ENCODE measurements at places on chromosomes 1 and 21.

DNA sequence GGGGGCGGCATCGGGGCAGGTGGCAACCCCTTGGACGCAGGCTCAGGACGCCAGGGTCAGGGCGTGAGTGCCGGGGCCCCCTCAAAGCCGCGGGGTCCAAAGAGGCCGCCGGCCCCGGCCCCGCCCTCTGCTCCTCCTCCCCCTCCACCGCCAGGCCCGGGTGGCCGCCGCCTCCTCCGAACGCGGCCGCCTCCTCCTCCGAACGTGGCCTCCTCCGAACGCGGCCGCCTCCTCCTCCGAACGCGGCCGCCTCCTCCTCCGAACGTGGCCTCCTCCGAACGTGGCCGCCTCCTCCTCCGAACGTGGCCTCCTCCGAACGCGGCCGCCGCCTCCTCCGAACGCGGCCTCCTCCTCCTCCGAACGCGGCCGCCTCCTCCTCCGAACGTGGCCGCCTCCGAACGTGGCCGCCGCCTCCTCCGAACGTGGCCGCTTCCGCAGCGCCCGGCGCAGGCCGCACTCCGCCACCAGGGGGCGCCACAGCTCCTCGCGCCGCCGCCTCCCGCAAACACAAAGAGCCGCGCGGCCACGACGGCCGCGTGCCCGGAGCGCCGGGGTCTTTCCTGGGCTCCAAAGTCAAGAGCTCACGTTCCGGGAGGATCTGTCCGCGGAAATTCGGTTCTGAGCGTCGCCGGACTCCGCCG, 19.3 kb upstream of the SAMD11 start:
- peak; percentile 78 for DNase-seq

DNA sequence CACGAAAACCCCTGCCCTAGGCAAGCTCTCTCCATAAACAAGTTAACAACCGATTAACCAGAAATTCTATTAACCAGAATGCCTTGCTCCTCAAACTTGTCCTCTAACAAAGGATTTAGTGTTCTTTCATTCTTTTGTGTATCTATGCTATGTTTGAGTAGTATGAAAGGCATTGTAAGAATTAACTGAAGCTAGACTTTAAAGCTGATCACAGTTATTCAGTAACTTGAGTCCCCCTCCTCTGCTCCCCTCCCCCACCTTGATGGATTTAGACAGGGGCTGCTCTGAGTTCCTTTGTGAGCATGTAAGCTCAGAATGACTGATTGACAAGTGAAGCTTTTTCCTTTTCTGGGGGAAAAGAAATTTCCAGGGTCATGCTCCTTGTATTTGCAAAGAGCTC, 257.6 kb downstream of the TTLL7 start:
- DNase-seq = no peak

GRCh38 chr1:216832192-216832591, 109.0 kb upstream of the ESRRG start:
- DNase-seq = no peak

DNA sequence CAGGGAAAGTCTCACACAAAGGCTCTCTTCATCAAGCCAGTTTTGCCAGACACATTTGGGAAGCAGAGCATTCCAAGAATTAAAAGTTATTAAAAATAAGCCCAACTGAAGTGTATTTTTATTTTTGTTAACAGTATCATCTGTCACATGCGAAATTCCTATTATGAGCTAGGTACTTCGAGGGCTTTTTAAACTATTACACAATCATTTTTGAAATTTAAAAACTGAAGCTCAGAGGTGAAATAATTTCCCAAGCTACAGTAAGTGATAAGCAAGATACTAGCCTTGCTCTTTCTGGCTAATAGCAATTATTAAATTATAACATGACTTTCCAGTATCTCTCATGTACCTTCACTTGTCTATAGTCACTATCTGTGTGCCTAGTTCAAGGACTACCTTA, 12.0 kb upstream of the NRAS start:
- DNase-seq = no peak

GRCh38 chr21:33643658-33644311, 1.5 kb downstream of the ITSN1 start:
- DNase-seq = no peak

DNA sequence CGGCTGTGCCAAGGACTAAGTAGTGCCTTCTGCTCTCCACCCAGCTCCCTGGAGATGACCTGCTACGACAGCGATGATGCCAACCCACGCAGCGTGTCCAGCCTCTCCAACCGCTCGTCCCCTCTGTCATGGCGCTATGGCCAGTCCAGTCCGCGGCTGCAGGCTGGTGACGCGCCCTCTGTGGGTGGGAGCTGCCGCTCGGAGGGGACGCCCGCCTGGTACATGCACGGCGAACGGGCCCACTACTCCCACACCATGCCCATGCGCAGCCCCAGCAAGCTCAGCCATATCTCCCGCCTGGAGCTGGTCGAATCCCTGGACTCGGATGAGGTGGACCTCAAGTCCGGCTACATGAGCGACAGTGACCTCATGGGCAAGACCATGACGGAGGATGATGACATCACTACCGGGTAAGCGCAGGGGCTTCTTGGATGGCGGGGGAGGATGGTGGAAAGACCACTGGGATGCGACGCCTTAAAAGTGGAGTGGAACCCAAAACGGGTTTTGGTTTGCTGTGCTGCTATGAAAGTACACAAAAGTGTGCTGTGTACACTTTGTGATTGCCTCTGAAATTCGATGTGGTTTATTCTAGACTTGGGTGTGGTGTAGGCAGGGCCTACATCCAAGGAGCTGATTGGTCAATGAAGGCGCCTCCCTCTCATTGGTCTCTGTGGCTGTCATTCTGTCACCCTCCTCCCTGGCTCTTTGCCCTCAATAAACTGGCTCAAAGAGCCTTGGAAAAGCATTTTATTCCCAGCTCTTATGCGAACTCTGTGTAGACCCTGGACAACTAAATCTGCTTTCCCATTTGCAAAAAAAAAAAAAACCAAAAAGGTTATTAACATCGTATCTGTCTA, 110.4 kb upstream of the IPO9 start:
- no peak for DNase-seq

DNA sequence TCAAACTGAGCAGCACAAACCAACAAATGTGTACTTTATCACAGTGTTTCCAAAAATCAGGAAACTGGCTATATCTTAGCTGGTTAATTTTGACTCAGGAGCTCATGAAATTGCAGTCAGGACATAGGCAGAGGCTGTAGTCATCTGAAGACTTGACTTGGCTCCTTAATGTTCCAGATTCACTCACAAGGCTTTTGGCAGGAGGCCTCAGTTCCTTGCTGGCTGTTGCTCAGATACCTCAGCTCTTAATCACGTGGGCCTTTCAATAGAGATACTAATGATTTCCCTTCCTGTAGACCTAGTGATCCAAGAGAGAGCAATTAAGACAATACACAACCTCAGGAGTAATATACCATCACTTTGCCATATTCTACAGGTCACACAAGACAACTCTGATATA, 537.7 kb downstream of the BRINP3 start:
- DNase-seq = no peak

GRCh38 chr1:191460234-191460633, 698.0 kb upstream of the RGS18 start:
- DNase-seq = no peak

DNA sequence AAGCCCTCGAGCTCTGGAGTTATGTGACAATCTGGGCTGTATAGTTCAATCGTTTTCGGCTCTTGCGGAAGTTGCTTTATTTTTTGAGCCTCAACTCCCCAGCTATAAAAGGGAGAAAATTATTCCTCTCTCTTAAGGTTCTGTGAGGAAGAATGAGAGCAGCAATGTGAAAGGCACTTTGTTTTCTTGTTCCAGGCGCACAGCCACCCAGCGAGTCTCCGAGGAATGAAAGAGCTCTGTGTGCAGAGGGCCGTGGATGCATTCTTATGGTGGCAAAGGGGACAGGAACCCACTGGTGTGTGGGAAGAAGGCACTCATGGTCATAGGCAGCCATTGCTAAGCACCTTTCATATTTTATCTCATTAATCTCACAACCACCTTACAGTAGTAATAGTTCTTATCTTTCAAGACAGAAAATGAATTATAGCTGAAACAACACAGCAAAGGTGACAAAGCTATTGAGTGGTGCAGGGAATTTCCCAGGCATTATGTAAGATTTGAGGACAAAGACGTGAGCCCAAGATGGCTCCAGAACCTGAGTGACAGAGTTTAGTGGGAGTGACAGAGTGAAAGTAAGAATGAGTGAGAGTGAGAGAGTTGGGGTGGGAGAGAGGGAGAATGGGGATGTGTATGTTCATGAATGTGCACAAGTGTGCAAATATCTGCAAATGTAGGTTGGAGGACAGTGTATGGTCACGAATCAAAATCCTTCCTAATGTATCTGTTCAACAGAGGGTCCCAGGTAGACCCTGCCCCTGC, 9.4 kb downstream of the CYP2J2 start:
- no peak for DNase-seq

- DNase-seq = no peak
Measured at GRCh38 chr1:25257196-25257595, 9.9 kb upstream of the RSRP1 start.

GRCh38 chr1:41913014-41913413, 5.7 kb downstream of the HIVEP3 start:
- no peak for DNase-seq

GRCh38 chr1:203188686-203189232, 2.3 kb upstream of the CHI3L1 start:
- DNase-seq = no peak

DNA sequence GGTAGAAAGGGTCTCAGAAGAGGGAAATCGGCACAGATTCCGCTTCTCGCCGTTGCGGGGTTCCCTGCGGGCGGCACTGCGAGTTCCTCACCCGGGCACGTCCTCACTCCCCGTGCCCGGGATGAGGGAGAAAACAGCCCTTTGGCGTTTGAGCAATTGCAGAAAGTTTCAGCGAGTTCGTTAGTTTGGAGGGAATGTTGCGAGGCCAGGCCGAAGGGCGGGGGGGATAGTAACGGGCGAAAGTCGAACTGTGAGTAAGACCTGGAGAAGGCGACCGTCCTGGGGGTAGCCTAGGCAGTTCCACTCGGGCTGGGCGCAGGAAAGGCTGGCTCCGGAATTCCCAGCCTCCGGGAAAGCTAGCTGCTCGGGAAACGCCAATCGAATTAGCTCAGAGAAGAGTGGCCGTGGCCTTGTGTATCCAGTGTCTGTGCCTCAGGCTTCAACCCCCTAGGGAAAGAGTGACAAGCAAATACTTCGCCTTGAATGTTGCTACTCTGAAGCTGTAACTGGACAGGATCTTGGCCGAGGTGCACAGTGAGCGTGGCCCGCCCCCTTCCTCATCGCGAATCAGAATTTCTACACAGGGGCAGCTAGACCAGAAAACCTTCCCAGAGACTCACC, 787 bp downstream of the PTGFR start:
- peak; percentile 17 for DNase-seq

GRCh38 chr21:31426235-31426797, 82.3 kb upstream of the TIAM1 start:
- DNase-seq = no peak

DNA sequence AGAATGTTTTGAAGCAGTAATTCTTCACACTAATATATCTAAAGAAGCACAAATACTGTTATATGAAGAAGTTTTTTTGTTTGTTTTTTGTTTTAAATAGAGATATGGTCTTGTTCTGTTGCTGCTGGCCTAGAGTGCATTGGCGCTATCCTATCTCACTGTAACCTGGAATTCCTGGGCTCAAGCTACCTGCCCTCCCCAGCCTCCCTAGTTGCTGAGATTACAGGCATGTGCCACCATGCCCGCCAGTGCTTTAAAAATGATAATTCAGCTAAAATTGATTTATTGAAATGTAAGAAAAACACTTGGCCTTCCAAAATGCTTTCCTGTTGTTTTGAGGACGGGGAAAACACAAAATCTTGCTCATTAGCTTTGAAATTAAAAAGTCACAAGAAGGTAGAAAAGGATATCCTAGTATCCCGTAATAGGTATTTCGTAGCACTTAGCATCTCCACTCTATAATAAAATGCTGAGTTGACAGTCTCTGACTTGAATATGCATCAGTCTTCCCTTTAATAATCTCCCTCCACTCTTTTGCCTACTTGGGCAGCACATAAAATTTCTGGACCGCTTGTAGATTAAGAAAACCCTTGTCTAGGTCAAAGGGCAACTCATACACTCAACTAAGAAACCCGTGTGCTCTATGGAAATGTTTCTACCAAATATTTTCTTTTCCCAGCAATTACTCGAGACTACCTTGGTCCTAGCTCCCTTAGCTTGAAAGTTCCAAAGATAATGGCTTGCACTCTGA, 1.3 kb downstream of the SCYL3 start:
- DNase-seq = no peak

DNA sequence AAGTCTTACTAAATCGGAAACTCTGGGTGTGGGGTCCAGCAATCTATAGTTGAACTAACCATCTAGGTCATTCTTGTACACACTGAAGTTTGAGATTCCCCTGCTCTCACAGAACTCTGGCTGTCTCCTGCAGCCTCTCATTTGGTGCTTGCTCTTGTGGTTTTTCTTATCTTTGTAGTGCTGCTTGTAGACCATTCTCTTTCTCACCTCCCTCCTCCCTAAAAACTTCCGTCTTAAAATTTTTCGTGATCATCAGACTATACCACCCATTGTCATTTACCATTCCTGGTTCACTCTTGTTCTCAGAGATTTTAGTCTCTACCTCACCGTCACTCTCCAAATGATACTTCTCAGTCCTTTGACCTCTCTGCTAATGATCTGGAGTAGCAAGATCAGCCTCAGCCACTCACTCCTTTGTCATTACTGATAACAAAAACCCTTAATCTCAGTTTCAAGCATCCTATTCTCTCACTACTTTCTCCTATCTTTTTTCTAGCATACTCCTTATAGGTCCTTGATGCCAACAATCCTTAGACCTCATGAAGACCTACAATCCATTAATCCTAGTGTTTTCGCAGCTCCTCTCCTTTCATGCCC, 13.0 kb upstream of the EPHX4 start:
- DNase-seq = no peak

DNA sequence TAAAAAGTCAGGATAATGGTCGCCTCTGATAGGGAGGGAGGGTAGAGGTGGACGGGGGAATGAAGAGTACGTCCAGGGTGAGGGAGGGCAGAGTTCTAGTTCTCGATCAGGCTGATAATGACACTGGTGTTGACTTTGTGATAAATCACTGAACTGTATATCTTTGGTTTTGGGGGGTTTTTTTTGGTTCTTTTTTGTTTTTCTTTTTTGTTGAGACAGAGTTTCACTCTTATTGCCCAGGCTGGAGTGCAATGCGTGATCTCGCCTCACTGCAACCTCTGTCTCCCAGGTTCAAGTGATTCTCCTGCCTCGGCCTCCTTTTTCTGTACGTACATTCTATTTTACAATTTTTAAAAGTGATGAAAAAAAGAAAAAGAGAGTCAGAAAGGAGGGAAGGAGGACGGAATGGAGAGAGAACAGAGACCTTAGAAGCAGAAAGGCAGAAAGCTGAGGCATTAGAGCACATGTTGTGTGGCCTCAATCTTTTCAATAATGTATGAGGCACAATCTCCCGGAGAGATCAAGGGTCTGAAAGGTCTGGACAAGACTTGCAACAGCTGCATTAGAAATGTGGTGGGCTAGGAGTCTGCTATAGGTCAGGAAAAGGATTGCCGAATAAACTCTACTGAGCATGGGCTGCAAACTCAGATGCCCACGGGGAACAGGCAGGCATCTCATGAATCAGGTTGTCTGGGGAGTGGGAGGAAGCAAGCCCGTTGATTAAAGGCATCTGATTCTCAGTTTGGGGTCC, 174.8 kb downstream of the TOMM20 start:
- no peak for DNase-seq

- peak; percentile 57 for DNase-seq
Measured at GRCh38 chr1:197775282-197776262, at the start of gene DENND1B. Gene DENND1B, minus strand, starts transcription at chr1:197775480. Its CDS starts 325 bp downstream, at chr1:197775155.

GRCh38 chr1:115594600-115594999, 47.2 kb upstream of the VANGL1 start:
- DNase-seq = no peak

- DNase-seq = no peak
Measured at GRCh38 chr1:10934150-10934818, 78.2 kb upstream of the TARDBP start.

All from NCI-H1105 treated with DMSO at 0.1 percent for 48 hours (cell line).